ENCODE measurements at places on chromosomes 16 and 17. TPM values are rescaled to one million over a fixed set of nuclear protein-coding genes. Genes with fewer than 3 reads are reported as not detected.

Gene UMOD
- total RNA-seq = not detected

Gene ADAM11
- total RNA-seq = 2.3 TPM

Gene STAC2
- 0.09 TPM for total RNA-seq

GRCh38 chr16:49023050-49023449 is 258.6 kb downstream of the CBLN1 start:
- DNase-seq = no peak

DNA sequence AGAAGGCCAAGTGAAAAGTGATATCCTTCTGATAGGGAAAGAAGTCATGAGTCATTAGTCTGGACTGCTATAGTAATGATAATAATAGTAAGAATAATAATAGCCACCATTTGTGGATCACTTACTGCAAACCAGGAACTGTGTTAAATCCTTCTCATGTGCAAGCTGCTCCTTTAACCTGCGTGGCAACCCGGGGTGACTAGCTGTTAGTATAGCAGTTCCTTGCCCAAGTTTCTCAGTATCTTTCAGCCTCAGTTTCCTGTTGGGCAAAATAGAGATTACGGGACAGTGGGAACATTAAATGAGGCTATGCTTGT is 129.5 kb downstream of the CDH13 start:
- no peak for DNase-seq

- DNase-seq = no peak
Observed at GRCh38 chr17:1965556-1966273, 59.4 kb downstream of the RTN4RL1 start.

Gene MFAP4
- not detected for total RNA-seq

Gene SDR42E1
- total RNA-seq = 7.5 TPM

DNA sequence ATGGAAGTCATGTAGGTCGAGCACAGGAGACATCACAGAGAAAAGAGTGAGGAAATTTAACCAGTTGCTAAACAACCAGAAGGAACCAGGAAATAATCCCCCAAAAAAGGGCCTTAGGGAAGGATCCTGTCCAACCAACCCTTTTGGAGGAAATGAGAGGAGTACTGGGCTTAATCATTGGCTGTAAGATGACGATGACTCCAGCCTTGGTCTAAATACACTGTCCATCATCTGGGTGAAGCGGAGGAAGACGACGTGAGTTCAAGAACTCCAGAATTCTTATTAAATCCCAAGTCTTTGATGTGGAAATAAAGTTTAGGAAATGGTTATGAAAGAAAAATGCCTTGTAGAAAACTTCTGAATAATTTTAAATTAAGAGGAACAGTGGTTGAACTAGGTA is 11.5 kb upstream of the ALOX15 start:
- DNase-seq = no peak

DNA sequence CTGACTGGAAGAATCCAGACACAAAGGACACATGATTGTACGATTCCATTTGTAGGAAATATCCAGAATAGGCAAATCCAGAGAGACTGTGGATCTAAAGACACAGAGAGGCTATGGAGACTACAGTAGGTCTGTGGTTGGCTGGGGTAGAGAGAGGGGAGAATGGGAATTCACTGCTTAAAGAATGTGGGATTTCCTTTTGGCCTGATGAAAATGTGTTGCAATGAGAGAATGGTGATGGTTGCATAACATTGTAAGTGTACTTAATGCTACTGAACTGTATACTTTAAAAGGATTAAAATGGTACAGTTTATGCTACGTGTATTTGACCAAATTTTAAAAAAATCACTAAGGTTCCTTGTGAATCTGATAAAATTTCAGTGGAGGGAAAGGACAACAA is 62.1 kb downstream of the GPRC5B start:
- DNase-seq = no peak

DNA sequence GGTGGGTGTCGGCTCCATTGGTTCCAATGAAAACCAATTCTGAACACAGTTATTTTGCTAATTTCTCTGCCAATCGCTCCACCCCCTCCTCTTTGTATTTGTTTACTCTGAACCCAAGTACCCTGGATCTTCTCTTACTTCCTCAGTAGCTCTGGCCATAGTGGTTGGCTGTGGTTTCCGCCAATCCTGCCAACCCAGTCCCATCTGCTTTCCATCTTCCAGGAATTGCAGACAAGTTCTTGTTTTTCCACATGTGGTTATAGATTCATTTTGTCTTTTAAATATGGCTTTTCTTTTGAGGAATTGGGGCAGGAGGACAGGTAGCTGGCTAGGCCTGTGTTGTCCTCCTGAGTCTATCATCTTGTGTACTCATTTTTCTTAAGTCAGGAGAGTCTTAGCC is 92.0 kb downstream of the CYLD start:
- no peak for DNase-seq

DNA sequence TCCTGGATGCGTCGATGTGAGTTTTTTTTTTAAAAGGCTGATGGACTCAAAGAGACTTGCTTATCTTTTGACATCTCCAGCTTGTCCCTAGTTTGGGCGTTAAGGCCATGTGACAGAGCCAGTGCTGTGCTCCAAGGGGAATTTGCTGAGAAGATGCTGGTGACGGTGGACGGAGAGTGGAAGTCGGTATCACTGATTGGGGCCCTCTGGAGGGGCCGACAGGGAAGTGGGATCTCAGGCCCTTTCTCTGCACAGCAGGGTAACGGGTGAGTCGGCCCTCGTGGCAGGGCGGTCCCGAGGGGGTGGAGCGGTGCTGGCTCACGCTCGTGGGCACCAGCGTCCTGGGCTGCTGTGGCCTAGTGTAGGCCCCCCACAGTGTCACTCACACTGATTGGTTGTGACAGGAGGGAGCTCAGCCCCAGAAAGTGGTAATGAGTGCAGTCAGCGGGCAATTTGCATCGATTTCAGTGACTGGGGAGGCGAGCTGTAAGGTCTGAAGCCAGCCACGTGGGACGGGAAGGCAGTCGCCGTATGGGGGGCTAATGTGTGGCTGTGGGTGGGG is 91.3 kb downstream of the TBC1D16 start:
- DNase-seq = peak; percentile 21

Gene STAT5B
- total RNA-seq = 41.4 TPM

Gene TM4SF5
- total RNA-seq = 9.9 TPM

GRCh38 chr17:79607940-79608623 is 2.8 kb downstream of the RBFOX3 start:
- peak; percentile 63 for DNase-seq

- DNase-seq = no peak
Observed at GRCh38 chr17:43768943-43769342, 9.8 kb downstream of the DUSP3 start.

GRCh38 chr17:78892062-78892456 is 10.9 kb downstream of the CEP295NL start:
- DNase-seq = no peak

Gene GGNBP2
- 91.5 TPM for total RNA-seq

DNA sequence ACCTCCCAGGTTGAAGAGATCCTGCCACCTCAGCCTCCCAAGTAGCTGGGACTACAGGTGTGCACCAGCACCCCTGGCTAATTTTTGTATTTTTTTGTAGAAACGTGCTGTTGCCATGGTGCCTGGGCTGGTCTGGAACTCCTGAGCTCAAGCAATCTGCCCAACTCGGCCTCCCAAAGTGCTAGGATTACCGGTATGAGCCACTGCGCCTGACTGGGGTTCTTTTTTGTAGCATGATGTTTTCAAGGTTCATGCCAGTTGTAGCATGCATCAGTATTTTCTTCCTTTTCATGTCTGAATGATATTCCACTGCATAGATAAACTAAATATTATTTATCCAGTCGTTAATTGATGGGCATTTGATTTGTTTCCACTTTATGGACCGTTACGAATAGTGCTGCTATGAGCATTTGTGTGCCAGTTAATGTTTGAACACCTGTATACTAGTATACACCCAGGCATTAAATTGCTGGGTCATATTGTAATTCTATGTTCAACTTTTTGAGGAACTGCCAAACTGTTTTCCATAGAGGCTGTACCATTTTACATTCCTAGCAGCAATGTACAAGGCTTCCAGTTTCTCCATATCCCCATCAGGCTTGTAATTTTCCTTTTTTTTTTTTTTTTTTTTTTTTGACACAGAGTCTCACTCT is 24.8 kb upstream of the CEP20 start:
- DNase-seq = no peak

Gene CX3CL1
- not detected for total RNA-seq

Gene HES7
- not detected for total RNA-seq

Gene SLC7A5
- total RNA-seq = 495 TPM

DNA sequence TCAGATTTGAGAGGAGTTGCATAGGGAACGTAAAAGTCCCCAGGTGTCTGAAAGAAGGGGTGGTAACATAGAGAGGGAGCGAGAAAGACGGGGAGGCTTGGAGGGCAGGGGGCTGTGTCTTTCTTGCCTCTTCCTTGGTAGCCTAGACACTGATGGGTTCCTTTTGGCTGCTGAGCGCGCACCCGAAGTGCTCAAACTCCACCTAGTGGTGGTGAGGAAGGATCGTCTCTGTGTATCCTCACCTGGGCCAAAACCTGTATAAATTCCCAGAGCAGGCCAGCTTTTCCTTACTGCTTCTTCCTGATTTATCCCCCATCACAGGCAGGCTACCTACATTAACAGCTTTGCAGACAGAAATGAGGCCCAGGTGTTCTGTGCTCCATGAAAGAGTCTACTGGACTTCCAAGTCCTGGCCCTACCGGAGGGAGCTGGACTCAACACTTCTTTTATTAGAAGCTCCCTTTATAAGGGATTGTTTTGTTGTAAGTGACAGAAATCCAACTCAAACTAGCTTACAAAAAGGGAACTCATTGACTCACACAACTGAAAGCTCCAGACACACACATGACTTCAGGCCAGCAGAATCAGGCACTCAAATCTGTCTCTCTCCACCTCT is 5.5 kb upstream of the SLC25A35 start:
- DNase-seq = peak; percentile 48

Gene ZP2
- not detected for total RNA-seq

DNA sequence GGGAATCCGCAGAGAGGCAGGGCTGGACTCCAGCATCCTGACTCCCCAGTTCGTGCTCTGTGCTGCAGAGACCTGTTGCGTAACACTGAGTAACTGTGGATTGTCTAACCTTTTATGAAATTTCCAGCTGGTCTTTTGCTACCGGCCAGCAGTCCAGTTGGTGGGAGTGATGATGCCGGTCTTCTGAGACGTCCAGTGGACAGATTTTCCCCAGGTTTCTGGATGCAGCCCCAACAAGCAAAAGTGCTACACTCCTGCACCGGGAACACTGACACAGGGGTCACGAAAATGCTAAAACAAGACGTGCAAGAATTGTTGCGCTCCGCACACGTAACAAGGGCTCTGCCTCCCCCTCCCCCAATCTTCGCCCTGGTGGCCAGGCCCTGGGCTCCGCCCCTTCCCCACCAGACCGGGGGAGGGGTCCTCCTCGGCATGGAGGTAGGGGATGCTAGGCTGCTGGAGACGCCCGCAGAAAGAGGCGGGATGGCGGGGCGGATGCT is 701 bp upstream of the MRC2 start:
- no peak for DNase-seq

GRCh38 chr17:7113273-7114071 is 1.1 kb downstream of the ASGR2 start:
- DNase-seq = no peak

GRCh38 chr16:842061-842476 is 41.5 kb upstream of the GNG13 start:
- no peak for DNase-seq

DNA sequence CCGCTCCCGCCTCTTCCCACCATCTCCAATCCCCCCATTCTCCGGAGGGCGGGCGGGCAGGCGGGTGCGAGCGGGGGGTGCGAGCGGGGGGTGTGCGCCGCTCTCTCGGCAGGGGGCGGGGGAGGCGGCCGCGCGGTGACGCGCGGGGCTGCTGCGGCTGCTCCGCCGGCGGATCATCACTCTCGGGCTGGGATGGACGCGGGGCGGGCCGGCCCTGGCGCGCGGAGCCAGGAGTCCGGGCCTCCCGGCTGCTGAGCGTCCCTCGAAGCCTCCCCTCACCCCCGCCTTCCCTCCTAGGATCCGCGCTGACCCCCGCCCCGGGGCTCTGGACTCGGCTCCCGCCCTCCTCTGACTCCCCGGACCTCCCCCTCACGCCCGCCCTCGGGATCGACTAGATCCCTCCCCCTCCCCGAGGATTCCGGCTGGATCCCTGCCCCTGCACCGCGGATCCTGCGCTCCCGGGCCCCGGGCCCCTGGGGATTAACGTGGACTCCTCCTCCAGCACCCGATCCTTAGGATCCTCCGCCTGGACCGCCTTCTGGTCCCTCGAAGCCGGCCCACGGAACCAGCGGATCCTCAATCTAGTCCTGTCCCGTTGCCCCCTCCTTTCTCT is 946 bp upstream of the TMEM256 start:
- DNase-seq = peak; percentile 37

Gene SMTNL2
- 39.3 TPM for total RNA-seq
